Stimulated activated CD4-positive, alpha-beta T cell treated with anti-CD3 and anti-CD28 coated beads, Interleukin-4, amount 100 ng/mL, for 1 hour (primary cell): ENCODE measurements at places on chromosomes 2 and 18.

- DNase-seq: no peak
These were observed 15.5 kb downstream of the COLEC11 start for GRCh38 chr2:3610415-3610814.

DNA sequence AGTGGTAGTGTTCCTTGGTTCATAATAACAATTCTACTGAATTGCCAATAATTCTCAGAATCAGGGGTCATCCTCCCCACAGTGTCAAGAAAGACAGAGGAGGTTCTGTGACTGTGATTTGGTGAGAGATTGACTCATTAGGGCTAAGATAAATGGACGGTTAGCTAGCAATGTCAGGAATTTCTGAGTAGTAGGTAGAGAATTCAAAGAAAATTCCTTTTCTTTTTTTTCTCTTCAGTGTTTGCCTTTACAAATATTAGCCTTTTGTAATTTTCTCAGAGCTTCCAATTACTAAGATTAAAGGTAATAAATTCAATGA, 16.8 kb upstream of the CRIM1 start:
- no peak for DNase-seq

- peak; percentile 1 for DNase-seq
These were observed 110.7 kb downstream of the NFATC1 start for GRCh38 chr18:79506191-79507075.

DNA sequence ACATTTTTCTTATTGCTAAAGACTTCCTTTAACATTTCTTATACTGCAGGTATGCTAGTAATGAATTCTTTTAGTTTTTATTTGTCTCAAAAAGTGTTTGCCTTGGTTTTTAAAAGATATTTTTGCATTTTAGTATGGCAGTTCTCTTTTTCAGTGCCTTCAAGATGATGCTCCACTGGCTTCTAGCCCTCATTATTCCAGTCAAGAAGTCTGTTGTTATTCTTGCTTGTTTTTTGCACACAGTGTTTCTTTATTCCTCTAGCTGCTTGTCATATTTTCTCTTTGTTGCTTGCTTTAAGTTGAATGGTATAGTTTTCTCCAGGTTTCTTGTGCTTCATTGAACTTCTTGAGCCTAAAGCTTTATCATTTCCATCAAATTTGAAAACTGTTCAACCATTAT, 158.0 kb upstream of the SPHKAP start:
- no peak for DNase-seq

- DNase-seq: no peak
These were observed 300.0 kb upstream of the SLC39A10 start for GRCh38 chr2:195356920-195357440.
